ENCODE measurements at places on chromosomes 4 and X.
A peak's percentile ranks its signal among the peaks of the same experiment; 100 is the strongest.

GRCh38 chr4:145736241-145736831, 56.4 kb downstream of the C4orf51 start:
- peak; percentile 49 for DNase-seq

DNA sequence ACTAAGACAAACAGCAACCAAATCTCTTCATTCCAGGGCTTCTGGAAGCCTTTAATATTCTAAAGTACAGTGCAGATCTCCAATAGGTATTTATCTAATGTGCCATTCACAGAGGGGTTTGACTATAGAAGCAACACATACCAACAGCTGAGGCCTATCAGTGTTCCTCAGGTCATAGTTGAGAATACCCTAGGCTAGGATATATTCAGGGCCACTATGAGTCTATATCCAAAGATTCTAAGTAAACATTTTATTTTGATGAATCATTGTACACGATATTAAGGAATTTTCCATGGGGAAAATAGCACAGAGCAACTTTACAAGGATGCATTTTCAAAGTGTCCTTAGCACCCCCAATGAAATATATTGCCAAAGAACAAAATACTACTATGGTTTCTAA, 9.7 kb downstream of the SMIM10 start:
- no peak for DNase-seq

- DNase-seq: no peak
Measured at GRCh38 chr4:113979905-113980615, 613 bp upstream of the ARSJ start.

DNA sequence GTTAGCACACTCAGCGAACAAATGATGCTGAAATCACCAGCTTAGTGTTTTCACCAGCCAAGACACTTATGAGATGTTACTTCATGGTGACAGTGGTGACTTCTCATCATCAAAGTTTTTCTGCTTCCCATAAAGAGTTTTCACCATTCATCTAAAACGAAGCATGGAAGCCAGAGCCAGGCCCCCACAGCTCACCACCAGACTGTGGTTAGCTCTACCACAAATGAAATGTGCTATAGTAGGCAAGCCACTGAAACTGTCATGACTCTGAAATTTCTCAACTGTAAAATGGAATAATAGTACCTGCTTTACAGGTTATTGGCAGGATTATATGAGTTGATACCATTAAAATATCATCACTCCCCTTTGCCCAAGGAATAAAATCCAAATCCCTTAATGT, 56.4 kb upstream of the HHIP start:
- DNase-seq: no peak

- no peak for DNase-seq
Measured at GRCh38 chr4:2689114-2689513, 67.0 kb downstream of the TNIP2 start.

DNA sequence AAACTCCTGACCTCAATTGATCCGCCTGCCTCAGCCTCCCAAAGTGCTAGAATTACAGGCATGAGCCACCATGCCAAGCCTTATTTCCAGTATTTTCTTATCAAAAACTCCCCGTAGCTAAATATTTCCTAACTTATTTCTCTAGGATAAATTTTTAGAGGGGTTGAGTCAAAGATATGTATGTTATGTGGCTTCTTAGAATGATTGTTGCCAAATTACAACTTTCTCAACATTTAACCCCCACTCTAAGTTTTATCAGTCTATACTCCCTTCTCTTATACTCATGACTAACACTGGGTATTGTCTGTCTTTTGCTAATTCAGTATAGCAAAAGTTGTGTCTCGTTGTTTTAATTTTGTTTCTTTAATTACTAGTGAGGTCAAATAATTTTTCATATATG, 187.7 kb upstream of the LNX1 start:
- no peak for DNase-seq

- DNase-seq: no peak
Measured at GRCh38 chr4:23374259-23374658, 515.6 kb downstream of the PPARGC1A start.

GRCh38 chr4:54392479-54392878, 163.4 kb downstream of the PDGFRA start:
- DNase-seq: no peak

DNA sequence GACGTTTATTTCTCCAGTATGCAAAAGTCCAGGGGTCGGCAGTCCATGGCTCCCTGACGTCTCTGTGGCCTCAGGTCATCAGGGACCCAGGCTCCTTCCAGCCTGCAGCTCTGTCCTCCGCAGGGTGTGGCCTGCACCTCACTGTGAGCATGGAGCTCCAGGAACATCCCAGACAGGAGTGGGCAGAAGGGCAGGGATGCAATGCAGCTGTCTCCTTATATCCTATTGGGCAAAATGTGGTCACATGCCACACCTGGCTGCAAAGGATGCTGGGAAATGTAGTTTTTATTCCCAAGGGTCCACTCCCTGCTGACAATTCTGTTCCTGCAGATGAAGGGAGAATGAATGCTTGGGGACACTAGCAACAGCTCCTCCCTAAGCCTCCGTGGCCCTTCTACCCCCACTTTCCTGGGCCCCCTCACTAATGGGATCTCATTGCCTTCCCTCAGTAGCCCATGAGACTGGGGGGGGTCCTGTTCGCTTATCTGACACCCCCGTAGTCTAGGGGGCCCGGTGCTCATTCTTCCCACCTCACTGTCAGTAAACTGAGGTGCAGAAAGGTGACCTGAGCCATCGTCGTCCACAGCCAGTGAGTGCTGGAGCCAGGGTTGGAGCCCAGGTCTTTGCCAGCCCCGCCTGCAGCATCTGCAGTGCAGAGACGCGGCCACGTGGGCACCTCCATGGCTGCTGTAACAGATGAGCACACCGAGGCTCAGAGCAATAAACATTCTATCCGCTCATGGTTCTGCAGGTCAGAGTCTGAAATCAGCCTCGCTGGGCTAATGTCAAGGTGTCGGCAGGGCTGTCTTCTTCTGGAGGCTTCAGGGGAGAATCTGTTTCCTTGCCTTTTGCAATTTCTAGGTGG, 5.9 kb upstream of the GRPEL1 start:
- DNase-seq: peak; percentile 24

- no peak for DNase-seq
Measured at GRCh38 chr4:28883211-28883610, 1837.0 kb upstream of the PCDH7 start.

- no peak for DNase-seq
Measured at GRCh38 chrX:137431693-137432488, 134.0 kb upstream of the ZIC3 start.

- no peak for DNase-seq
Measured at GRCh38 chr4:152289541-152289940, 246.4 kb downstream of the FBXW7 start.

- no peak for DNase-seq
Measured at GRCh38 chr4:184019667-184020623, 114.8 kb downstream of the STOX2 start.

DNA sequence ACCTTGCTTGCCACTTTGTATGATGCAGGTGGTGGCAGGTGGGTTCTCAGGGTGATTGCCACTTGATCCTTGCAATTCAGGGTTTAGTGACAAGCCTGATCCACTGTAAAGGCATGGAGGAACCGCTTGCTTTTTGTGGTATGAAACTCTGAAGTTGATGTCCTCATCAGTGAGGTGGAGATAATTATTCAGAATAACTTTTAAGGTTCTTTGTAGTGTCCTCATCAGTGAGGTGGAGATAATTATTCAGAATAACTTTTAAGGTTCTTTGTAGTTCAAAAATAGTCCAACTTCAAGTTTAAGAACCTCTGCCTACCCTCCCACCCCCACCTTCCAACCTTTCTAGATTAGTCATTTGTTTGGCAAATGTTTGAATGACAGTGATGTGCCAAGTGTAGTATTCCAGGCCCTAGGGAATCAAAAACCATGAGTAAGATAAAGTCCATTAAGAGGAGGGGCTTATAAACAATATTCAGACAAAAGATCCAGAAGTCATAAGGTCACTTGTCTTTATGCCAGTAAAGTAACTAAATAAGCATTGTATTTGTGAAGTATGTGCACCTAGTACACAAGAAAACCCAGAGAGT, 51.2 kb downstream of the DCUN1D4 start:
- DNase-seq: no peak

DNA sequence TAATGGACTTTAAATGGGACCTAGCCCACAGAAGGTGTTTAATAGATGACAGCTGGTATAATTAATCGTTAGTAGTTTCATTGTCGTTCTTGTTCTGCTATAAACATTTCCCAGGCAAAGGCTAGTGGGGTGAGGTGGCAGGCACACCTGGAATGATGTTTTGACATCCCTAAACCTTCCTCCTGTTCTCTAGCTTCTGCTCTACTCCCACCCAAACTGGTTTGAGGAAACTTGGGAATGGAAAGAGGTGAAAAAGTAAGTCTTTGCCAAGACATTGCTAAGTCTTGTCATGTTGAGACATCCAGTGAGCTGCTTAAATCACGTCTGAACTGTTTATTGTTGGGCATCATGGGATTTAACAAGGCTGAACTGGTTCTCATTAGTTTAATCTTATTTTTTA, 37.5 kb downstream of the CHRNA9 start:
- DNase-seq: no peak

DNA sequence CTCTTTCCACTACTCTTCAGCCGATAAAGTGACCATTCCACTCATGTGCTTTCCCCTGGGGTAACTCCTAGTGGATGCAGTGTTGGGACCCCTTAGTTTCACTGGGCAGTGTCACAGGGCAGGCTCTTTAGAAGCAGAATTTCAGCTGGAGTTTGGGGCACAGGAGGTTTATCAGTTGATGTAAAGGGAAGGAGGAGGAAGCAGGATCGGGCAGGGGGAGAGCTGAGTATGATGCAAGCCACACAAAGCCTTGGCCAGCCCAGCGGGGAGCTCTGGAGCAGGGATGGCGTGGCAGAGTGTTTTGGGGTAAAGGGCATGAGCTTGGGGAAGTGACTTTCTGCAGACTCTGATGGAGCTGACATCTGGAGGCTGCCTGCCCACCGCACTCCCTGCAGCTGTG, 19.3 kb downstream of the WDR13 start:
- no peak for DNase-seq

- DNase-seq: no peak
Measured at GRCh38 chrX:112761242-112762207, 79.1 kb downstream of the AMOT start.

- DNase-seq: no peak
Measured at GRCh38 chr4:91198951-91199350, 1071.8 kb downstream of the CCSER1 start.

DNA sequence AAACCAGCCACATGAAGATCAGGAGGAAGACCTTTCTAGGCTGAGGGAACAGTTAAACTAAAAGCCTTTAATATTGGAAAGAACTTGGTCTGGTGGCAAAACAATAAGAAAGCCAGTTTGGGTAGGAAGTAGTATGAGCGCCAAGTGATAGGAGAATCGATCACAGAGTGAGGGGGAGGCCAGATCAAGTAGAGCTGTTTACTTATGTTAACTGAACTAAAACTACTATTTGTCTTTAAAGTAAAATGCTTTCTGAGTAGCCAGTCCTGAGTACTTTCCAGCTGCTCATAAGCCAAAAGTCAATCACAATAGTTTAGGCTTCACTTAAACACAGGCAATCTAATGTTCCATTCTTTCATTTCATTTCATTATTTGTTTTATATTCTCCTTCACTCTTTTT, 62.8 kb upstream of the RPA4 start:
- DNase-seq: no peak

DNA sequence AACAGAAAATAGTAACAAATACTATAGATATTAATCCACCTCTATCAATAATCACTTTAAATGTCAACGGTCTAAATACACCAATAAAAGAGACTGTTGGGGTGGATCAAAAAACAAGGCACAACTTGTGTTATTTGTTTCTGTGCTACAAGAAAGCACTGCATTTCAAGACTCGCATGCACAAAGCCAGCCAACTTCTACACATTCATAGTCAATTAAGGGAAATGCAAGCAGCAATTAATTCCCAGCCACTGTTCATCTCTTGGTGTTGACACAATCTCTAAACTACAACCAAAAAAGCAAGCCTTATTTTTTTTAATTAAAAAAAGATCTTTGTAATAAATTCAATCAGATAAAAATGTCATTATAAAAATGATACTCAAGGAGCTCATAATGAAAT, 67.6 kb downstream of the JAKMIP1 start:
- no peak for DNase-seq

GRCh38 chrX:13279279-13280018, 40.4 kb downstream of the ATXN3L start:
- DNase-seq: no peak

DNA sequence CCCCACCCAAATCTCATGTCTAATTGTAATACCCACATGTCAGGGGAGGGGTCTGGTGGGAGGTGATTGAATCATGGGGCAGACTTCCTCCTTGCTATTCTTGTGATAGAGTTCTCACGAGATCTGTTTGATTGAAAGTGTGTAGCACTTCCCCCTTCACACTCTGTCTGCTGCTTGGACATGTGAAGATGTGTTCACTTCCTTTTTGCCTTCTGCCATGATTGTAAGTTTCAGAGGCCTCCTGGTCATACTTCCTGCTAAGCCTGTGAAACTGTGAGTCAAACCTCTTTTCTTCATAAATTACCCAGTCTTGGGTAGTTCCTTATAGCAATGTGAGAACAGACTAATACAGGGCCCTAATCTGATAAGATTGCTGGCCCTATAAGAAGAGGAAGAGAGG, 1514.8 kb downstream of the RPA4 start:
- no peak for DNase-seq

DNA sequence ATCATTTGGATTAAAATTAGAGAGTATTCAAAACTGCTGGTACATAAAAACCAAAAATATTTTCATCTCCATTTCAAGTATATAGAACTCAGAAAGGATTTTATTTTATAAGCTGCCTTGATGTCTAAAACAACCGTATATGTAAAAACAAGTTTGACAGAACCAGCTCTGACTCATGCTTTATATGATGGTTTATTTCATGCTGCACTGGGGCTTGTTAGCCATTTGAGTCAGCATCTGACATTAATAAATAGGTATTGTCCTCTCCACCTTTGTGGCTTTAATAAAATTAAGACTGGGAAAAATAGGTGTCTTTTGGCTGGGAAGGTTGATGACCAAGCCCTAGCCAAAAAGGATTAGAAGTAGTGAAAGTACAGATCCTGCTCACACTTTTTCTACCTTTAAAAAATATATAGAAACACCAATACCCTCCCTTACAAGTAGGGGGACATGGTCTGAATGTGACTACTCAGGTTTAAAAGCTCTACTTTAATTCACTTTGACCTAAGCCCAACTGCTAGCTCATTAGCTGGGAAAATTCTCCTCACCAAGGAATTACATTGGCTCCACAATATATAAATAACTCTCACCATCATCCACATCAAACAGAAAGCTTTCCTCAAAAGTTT, 228.1 kb downstream of the ADAMTS3 start:
- DNase-seq: no peak

DNA sequence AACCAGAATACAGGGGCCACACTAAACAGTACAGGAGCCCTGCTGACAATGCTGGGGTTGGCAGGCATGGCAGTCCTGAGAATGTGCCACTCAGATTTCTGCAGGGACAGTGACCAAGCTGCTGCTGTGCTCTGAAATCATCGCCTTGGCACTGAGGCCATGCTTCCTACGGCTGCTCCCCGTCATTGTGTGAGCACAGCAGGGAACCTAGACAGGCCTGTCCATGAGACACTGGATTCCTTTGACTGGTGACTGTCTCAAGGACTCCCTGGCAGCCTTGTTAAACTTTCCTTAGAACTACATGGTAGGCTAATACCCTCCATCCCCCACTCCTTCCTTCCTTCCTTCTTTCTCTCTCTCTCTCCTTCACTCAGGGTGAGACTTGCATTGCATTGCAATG, 111.4 kb downstream of the LUZP4 start:
- no peak for DNase-seq

- no peak for DNase-seq
Measured at GRCh38 chrX:47563801-47564315, 2.9 kb downstream of the ARAF start.

Measured in NCI-H1092 treated with DMSO at 0.1 percent for 48 hours (cell line).